ENCODE measurements at places on chromosomes 7 and 10.

GRCh38 chr10:131825150-131825848 is 75.5 kb upstream of the PPP2R2D start:
- no peak for DNase-seq

- no peak for DNase-seq
These were observed 289.9 kb upstream of the CELF2 start for GRCh38 chr10:10727812-10728211.

DNA sequence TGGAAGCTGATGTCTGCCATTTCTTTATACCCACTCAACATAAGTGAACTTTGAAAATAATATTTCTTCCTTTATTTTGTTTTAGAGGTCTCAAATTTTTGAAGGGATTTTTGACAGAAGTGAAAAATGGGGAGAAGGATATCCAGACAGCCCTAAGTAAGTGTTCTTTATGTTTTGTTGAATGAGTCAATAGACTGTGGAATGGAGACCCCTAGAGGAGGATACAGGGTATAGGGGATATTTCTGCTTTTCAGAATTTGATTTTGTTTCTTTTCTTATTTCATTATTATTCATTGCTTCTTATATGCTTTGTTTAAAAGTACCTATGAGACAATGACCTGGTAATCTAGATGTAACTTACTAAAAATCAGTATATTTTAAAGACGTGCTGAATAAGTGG is 34.4 kb downstream of the PLEKHA8 start:
- peak; percentile 77 for DNase-seq

- DNase-seq: no peak
These were observed 442.7 kb upstream of the POM121L12 start for GRCh38 chr7:52592698-52593097.

DNA sequence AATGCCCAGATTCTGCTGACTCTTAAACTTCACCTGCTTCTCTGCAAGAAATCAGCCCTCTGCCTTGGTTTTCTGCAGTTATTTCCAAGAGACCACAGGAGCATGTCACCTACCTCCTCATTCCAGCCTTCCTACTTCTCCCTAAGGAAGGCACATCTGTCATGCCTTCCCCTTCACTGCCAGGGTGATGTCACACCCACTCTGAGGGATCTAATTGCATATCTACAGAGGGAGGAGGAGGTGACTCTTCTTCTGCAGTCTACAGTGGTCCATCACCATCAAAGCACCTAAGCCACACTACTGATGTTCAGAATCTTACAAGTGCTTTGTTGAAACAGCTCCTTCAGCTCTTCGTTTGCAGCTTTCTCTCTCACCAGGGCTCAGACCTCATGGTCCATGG is 275.5 kb downstream of the FGFR2 start:
- DNase-seq: no peak

- no peak for DNase-seq
These were observed 3.5 kb downstream of the DENND11 start for GRCh38 chr7:141698247-141699015.

GRCh38 chr7:41911792-41912191 is 208.9 kb upstream of the INHBA start:
- DNase-seq: peak; percentile 32

DNA sequence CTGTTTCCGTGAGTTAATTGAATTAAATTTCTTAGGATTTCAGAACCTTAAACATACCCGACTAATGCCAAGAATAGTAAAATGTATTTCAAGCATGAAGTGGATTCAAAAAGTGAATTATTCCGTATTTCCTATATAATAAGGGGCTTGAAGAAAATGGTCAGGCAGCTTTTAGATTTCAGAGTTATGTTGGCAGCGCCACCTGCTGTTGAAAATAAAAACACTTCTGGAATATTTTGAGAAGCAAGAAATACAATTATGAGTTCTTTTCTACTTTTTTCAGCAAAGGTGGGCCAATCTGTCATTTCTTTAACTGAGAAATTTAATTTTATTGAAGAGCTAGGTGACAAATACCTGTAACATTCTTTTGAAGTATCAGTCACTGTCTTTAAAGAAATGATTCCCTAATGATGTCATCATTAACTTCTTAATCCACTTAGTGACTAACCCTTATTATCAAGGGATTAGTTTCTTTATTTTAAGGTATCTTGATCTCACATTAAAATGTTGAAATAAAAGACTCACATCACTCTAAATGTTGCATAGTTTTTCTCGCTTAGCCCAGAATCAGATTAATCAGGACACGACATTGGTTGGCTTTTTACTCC is 36.6 kb upstream of the AGR3 start:
- DNase-seq: peak; percentile 83

- DNase-seq: no peak
These were observed 45.2 kb downstream of the MICALL2 start for GRCh38 chr7:1413936-1414639.

- peak; percentile 61 for DNase-seq
These were observed at the start of gene NEURL1 for GRCh38 chr10:103493362-103493915. NEURL1 (plus strand) TSS chr10:103493705; CDS start chr10:103494388, 683 bp downstream.

- DNase-seq: peak; percentile 16
These were observed 441.0 kb downstream of the KCNMA1 start for GRCh38 chr10:77196614-77197013.

DNA sequence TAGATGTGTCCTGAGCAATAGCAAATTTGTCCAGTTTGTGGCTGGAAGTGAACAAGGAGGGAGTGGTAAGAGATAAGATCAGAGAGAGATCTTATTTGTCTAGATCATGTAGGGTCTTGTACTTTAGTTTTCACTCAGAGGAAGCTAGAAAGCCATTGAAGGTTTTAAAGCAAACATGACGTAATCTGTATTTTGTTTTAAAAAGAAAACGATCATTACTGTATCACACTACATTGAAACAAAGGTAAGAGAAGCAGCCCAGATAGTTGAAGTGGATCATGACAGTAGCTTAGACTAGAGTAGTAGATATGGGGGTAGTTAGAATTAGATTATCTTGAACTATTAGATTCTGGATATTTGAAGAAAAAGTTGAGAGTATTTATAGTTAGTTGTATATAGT is 23.6 kb upstream of the ZNF804B start:
- DNase-seq: no peak
